ENCODE measurements at places on chromosomes 12 and 14.

GRCh38 chr12:28795311-28795710 lies 353.8 kb upstream of the FAR2 start:
- DNase-seq: no peak

DNA sequence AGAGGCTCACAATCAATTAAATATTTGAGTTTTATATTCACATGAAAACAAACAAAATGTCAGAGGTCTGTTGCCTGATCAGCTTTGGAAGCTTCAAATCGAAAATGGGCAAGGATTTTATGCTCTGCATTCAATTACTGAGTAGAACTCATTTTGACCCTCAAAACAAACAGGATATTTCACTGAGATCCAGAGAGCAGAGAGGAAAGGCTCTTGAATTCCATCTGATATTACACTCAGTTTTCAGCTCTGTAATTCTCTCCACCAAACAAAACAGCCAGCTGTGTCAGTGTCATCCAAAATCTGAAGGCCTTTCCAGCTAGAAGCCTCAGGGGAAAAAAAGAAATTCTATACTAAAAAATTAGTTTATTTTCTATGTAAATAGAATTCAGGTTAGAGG lies 128.6 kb upstream of the FLRT2 start:
- DNase-seq: no peak

- no peak for DNase-seq
These were observed 19.5 kb upstream of the EPS8 start for GRCh38 chr12:15808652-15809051.

GRCh38 chr14:83798421-83798820 lies 1731.5 kb upstream of the FLRT2 start:
- DNase-seq: no peak

DNA sequence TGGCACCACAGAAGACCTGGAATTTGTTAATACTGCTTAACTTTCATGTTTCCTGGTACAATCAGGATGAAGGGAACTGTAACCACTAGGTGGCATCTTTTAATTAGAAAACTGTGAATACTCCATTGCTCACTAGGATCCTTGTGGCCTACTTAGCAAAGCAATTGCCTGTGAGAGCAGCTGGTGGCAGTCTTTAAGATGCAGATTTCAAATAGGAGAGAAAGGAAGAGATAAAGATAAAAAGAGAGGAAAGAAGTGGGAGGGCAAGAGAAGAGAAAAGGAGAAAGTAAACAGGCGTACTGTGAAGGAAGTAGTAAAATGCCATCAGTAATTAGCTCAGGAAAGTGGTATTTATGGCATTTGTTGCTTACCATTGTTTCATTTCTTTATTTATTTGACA lies 114.5 kb downstream of the RAD51B start:
- no peak for DNase-seq

- no peak for DNase-seq
These were observed 658.5 kb downstream of the DIO2 start for GRCh38 chr14:79552778-79553177.

DNA sequence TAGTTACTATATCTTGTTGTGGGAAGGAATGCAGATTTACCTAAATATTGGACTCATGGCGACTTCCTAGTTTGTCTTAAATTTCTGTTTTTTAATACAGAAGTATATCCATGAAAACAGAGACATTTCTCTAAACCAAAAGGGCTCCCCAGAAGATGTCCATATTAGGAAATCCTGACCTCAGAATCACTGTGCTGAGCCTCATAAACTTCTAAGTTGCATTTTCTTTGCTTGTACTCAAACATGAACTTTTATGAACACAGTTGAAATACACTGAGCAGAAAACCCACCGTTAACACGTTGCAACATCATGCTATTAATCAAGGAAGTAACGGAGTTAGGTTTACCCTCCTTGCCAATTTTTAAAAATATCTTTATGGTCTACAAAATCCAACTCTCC lies 42.9 kb upstream of the NR2C1 start:
- DNase-seq: no peak

- no peak for DNase-seq
These were observed 33.6 kb downstream of the HCFC2 start for GRCh38 chr12:104097954-104098353.

GRCh38 chr12:70443062-70443673 lies 77.1 kb downstream of the KCNMB4 start:
- no peak for DNase-seq

GRCh38 chr14:60350366-60350720 lies 101.3 kb downstream of the PPM1A start:
- no peak for DNase-seq

GRCh38 chr14:73403181-73403752 lies 55.1 kb downstream of the NUMB start:
- no peak for DNase-seq

GRCh38 chr14:59827401-59827800 lies 43.2 kb downstream of the RTN1 start:
- DNase-seq: no peak

GRCh38 chr12:81330480-81330879 lies 252.6 kb downstream of the ACSS3 start:
- no peak for DNase-seq

DNA sequence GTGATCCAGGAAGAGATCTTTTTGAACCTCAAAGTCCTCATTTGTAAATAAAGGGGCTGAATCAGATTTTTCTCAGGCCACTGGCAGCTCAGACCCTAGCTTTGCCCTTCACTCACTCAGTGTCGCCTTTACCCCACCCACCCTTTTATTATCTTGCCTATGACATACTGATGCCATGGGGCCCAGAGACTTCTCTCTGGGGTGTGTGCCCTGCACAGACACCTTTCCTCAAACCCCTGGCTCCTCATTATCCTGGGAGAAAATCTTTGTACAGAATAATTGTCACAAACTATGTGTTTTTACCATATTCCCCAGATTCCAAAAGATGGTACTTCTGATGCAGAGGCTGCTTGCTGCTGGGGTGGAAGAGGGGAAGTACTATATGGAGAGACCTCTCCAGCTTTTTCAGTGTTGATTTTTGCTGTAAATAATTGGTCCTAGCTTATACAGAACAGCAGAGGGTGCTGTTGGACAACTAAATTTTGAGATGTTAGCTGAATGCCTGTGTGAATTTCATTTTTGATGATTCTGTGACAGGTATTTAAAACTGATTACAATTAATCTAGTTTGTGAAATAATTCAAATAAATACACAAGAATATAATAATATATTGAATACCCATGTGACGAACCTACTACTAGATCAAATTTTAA lies 53.9 kb upstream of the DCD start:
- no peak for DNase-seq

- no peak for DNase-seq
These were observed 53.7 kb downstream of the PAWR start for GRCh38 chr12:79637093-79637492.

DNA sequence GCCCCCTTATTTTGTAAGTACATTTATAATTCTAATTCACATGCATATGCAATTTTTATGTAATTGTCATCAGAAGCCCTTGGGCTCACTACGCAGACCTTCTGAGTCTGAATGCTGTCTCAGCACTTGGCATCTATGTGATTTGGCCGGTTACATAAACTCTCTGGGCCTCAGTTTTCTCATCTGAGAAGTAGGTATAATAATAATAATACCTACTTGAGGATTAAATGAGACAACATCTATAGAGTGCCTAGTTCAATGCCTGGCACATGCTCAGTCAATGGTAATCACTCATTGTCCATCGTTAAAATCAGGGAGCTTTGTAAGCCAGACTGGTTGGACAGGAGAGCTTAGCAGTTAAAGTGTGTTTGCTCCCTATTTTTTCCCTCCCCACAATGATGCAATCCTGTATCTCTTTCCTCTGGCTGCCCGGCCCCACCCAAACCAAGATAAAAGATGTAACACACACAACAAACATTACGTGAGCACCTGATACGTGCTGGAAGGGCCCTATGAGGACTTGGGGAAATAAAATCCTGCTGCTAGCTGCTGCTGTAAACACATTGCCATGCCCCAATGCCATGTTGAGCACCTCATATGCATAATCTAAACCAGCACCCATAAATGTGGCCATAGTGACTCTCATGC lies 235.0 kb downstream of the CRADD start:
- no peak for DNase-seq

Measured in RWPE2 (cell line).